ENCODE measurements at places on chromosomes 1 and 21.

DNA sequence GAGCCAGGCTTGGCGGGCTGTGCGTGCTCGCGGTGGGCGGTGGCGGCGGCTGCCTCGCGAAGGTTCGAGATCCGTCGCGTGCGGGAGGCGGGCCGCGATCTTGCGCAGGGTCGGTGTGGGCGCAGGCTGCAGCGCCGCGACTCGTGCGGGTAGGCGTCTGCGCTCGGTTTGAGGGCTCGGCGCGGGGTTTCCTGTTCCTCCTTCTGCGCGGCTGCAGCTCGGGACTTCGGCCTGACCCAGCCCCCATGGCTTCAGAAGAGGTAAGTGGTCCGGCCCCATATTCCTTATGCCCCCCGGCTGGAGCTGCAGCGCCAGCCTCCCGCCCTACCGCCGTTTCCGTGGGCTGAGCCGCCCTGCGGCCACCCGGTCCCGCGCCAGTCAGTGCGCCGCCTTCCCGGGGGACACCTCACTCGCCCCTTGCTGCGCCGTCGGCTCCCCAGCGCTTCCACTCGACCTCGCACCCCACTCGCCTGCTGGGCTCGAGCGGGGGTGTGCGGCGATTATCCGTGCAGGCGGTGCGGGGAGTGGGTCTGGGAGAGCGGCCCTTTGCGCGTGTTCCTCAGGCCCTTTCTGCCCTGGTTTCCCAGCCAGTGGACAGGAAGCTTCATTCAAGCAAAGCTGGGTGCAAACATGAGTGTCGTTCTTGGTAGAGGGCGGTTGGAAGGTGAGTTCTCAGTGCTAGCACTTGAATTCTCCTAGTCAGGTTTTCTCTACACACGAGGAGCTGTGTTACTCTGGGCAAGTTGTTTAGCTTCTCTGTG lies at the start of gene CACYBP:
CACYBP (plus strand) TSS at position 12 of the 761 bp plus-strand sequence; CDS start at position 246, 234 bp downstream.
- DNase-seq: peak; percentile 16

DNA sequence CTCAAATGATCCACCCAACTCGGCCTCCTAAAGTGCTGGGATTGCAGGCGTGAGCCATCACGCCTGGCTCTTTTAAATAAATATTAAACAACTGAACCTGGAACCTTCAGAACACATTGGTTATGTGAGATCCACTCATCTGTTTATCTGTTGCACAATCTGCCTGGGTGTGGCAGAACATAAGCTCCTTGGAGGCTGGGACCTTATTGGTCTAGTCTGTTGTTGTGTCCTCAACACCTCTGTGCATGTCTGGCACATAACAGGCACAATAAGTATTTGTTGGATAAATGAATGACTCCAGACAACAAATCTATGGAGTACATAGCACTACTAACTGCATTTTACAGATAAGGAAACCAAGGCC lies 4.1 kb upstream of the NBL1 start:
- no peak for DNase-seq

- DNase-seq: no peak
Measured at GRCh38 chr1:154747380-154747739, 122.7 kb downstream of the KCNN3 start.

- DNase-seq: no peak
Measured at GRCh38 chr1:246139745-246140182, 367.3 kb downstream of the SMYD3 start.

DNA sequence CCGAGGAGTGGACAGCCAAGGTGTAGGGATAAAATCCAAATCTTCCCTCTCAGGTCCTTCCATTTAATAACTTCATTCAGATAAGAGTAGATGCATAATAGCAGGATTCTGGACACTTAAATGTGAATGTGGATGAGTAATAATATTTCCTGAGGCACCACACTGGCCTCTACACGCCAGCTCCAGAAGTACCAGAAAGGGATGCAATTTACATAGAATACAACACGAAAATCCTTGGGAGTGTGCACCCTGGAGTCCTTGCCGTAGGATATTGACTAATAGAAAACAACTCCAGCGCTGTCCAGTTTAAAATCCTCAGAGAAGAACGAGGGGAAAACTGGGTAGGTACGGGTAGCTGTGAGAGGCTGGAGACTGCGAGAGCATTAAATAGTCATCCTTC lies 6.9 kb downstream of the PLXNA2 start:
- DNase-seq: no peak

GRCh38 chr1:209493559-209493958 lies 90.0 kb upstream of the CAMK1G start:
- no peak for DNase-seq
